ENCODE measurements at places on chromosomes 4 and X. TPM values are rescaled to one million over a fixed set of nuclear protein-coding genes. Genes with fewer than 3 reads are reported as not detected.

The APLN gene
- 237 TPM for total RNA-seq

The GPR173 gene
- 1.9 TPM for total RNA-seq

The ETDA gene
- not detected for total RNA-seq

The DCAF8L2 gene
- total RNA-seq, result 0.10 TPM

The PDCL2 gene
- not detected for total RNA-seq

The SOD3 gene
- not detected for total RNA-seq

Measured in vein endothelial cell (primary cell).